ENCODE measurements at places on chromosomes 1 and 21.

- no peak for DNase-seq
These were observed 31.7 kb upstream of the GPR37L1 start for GRCh38 chr1:202090994-202091393.

DNA sequence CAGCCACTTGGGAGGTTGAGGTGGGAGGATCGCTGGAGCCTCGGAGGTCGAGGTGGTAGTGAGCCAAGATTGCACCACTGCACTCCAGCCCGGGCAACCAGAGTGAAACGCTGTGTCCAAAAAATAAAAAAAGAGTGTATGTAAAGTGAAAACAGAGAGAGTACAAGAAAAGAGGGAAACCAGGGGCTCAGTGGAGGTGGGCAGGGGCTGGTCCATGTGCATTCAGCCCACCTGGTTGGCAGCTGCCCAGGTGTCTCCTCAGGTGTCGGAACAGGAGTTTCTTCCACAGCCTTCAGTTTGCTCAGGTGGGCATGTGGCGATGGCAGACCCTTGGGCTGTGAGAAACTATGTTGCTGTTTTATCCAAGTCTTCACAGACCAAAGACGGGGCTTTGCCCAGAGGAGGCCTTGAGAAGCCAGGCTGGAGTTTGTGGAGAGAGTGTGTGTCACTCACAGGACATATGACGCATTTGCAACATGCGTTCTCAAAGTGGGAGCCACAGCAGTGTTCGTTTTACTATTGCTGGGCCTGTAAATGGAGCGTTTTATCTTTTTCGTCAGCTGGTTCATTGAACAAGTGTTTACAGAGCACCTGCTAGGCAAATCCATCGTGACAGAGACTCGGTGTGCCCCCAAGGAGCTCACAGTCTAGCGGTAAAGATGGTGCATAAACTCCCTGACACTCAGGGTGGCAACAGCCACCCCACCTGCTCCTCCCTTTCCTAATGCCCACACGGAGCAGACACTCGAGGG lies 22.4 kb upstream of the SAMD11 start:
- no peak for DNase-seq

DNA sequence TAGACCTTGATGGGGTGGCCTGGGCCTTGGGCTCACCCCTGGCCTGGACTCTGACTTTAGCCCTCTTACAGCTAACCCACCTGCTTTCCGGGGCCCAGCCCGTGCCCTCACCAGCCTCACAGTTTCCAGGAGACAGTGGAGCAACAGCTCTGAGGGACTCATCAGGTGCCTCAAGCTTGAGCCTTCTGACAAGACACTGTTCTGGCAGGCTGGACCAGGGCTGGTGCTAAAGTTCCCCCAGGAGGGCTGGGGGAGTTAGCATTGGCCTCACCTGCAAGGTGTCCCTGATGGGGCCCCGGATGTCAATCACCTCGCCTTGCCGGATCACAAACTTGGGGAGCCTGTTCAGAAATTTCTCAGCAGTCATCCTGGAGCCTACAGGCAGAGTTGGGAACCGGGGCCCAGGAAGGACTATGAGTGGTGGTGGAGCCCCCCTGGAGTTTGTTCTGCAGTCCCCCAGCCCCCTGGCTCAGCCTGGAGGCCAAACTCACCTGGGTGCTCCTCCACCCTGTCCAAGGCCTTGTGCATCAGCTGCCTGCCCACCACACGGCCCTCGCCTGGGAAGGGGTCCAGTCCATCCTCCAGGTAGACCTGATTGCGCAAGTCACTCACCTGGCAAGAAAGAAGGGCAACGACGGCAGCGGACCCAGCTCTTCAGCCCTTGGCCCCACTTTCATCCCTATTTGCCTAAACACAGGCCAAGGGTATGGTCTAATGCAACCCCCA lies 4.1 kb downstream of the SH3BGRL3 start:
- no peak for DNase-seq

DNA sequence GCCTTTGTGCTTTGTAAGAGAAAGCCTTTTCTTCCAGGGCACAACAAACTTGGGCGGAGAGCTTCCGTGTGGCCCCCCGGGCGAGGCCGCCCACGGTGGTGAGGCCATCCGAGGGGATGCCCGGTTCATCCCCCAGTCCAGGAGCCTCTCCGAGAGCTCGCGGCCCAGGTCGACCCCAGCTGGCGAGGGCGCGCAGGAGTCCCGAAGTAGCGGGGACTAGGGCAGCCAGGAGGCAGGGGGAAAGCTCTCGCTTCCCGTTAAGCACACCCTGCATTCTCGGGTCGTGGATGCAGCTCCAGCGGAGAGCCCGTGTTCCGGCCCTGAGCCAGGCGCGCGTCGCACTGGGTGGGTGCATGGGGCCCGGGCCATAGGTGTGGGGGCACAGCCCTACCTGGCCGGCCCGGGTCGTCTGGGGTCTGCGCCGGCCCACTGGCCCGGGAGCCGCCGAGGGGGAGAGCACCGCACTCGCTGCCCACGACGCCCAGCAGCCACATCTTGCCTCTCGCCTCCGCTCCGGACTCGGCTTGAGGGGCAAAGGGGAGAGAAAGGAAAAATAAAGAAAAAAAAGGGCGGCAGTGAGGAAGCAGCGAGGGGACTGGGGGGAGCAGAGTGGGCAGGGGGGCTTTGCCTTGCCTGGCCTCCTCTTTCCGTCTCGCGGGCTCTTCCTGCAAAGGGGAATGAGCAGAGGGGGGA lies 1.8 kb downstream of the RNF220 start:
- DNase-seq, result no peak

GRCh38 chr1:204792354-204792692 lies 78.3 kb upstream of the NFASC start:
- no peak for DNase-seq

DNA sequence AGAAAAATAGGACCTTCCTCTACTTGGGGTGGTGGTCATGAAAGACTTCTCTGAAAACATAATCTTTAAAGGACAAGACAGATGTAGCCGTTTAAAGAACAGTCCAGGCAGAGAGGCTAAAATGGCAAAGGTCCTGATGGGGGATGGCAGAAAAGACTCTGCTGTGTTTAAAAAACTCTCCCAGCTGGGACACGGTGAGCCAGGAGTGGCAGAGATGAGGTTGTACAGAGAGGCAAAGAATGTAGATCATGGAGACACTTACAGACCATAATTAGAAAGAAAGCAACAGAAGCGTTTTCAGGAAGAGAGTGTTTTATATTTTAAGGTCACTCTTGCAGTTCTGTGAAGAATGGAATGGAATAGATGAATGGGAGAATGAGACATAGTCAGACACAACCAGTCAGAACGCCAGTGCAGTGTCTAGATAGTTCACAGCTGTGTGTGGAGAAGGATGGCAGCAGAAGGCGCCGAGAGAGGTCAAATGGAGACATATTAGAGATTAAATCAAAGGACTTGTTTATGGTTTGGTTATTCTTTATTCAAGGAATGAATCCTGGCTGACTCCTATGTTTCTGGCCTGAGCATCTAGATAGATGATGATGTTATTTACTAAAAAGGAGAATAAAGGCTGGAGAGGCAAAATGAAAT lies 47.8 kb downstream of the USP24 start:
- no peak for DNase-seq

DNA sequence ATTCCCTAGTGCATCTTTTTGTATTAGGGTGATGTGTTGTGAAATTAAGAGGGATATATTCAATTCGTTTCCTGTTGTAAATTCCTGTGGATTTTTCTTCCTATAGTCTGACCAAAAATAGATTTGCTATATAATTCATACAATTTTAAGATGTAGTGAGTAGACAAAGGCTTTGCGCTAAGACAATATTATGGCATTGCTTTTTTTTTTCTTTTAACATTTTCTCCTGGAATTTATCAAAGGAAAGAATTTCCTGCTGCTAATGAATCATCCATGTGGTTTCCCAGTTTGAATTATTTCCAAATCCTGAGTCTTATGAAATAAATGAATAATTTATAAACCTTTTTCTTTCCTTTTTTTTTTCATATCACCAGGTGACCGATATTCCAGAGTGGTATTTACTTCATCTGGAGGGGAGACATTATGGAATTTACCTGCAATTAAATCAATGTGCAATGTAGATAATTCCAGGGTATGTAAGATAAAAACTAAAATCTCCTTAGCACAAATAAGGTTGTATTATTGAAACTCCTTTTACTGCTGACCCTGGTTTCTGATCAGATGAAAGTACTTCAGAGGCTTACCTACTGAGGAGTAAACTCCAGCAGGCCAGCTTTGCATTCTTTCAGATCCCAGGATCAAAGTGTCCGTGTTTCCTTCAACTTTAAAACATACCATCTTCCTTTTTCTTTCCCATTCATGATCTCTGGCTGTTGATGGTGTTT lies 148.4 kb downstream of the TLR5 start:
- no peak for DNase-seq

- DNase-seq, result no peak
These were observed 993.0 kb upstream of the PRMT6 start for GRCh38 chr1:106063510-106063909.

- no peak for DNase-seq
These were observed 36.5 kb downstream of the PLA2G4A start for GRCh38 chr1:186865253-186865652.

GRCh38 chr1:11792106-11792505 lies 13.7 kb downstream of the MTHFR start:
- no peak for DNase-seq

DNA sequence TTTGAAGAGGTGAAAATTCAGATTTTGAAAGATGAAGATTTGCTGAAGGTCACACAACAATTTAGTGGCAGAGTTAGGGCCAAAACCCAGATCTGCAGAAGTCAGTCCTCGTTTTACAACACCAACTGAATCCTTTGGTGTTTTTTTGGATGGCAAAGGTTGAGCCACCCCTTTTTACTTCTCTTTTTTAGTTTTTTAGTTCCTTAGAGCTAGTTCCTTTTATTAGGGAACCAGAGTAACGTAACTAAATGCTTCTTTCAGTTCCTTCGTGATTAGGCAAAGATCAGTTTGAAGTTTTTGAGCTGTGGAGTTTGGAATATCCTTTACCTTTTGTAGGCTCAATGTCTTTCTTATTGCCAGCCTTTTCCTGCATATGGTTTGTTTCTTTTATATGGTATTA lies 67.9 kb upstream of the ARID1A start:
- DNase-seq, result no peak

GRCh38 chr1:28926629-28927265 lies 12.4 kb downstream of the EPB41 start:
- DNase-seq, result no peak

GRCh38 chr21:35314857-35315582 lies 265.9 kb upstream of the RUNX1 start:
- no peak for DNase-seq

- DNase-seq, result no peak
These were observed 86.8 kb downstream of the LRRC8C start for GRCh38 chr1:89719502-89720306.

DNA sequence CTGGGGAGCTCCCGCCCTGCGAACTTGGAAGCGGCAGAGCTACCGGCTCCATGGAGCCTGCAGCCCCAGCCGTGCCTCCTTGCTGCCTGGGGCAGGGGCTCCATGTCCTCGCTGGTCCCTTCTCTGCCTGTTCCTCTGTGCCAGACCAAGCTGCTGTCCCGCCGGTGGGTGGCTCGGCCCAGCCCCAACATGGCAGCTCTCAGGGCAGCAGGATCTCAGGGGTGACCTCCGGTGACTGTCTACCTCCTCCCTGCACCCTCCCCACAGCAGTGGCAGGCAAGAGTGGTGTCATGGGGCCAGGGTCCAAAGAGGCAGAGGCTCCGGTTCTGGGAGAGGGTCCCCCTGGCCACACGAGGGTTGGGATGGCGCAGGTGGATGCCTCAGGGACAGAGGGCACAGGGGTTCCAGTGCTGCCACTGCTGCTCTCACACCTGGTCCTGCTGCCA lies 45.8 kb downstream of the ATP6V1G3 start:
- no peak for DNase-seq

DNA sequence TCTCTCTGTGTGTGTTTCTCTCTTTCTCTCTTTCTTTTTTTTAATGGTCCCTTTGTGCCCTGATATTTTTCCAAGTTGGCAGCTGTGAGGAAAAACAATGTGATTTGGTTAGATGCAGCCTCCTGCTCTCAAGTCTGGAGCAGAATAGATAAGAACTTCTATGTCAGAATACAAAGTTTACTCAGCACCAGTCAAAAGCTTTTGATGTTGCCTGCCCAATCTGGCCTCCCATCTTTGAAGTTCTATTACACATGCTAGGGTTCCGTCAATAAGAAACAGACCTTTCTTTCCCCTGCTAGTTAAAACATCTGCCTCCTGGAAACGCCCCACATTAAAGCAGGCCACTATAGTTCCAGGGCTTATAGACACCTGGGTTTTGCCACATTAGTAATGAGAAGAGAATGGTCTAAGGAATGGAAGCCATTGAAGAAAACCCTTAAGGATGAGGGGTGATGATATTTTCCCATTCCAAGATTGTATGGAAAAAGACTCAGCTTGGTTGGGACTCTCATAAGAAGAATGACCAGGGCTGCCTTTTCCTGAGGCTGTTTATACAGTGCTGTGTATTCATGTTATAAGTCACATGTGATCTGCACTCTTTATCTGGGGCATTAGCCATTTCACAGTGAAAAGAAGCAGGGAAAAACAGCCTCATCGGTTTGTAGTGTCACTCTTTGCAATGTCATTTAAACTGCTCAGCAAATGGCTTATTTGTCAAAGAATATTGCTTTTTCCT lies 414.7 kb upstream of the PROX1 start:
- DNase-seq, result no peak

Data from stimulated activated CD8-positive, alpha-beta memory T cell treated with anti-CD3 and anti-CD28 coated beads, Interleukin-12 subunit alpha, Interleukin-12 subunit beta, amount 100 ng/mL, for 1 hour (primary cell).